ENCODE measurements at places on chromosomes 5 and 9. TPM values are rescaled to one million over a fixed set of nuclear protein-coding genes. Genes with fewer than 3 reads are reported as not detected.

C5orf34 gene
- total RNA-seq, result 3.3 TPM

LOX gene
- not detected for total RNA-seq

ZNF622 gene
- total RNA-seq, result 36.0 TPM

RAB3C gene
- not detected for total RNA-seq

ELAVL2 gene
- total RNA-seq, result not detected

ROR2 gene
- 0.48 TPM for total RNA-seq

ISL1 gene
- total RNA-seq, result not detected

SLC25A2 gene
- 0.49 TPM for total RNA-seq

TTLL11 gene
- total RNA-seq, result 6.2 TPM

PDE6A gene
- not detected for total RNA-seq

GCNT1 gene
- total RNA-seq, result 1.4 TPM

SPAAR gene
- total RNA-seq, result not detected

GADD45G gene
- total RNA-seq, result 5.6 TPM

GHR gene
- not detected for total RNA-seq

RGMB gene
- total RNA-seq, result 9.5 TPM

OR13C5 gene
- total RNA-seq, result not detected

TNFSF15 gene
- total RNA-seq, result not detected

PLCXD3 gene
- total RNA-seq, result not detected

RASEF gene
- not detected for total RNA-seq

PPIC gene
- not detected for total RNA-seq

CMBL gene
- 1.5 TPM for total RNA-seq

PHPT1 gene
- 27.7 TPM for total RNA-seq

PCDHB14 gene
- total RNA-seq, result not detected

CDH6 gene
- total RNA-seq, result not detected

NAIP gene
- 24.4 TPM for total RNA-seq

GABRA1 gene
- total RNA-seq, result not detected

SV2C gene
- total RNA-seq, result not detected

TTC23L gene
- total RNA-seq, result not detected

Data from naive thymus-derived CD4-positive, alpha-beta T cell (primary cell).